Activated CD8-positive, alpha-beta memory T cell treated with anti-CD3 and anti-CD28 coated beads for 1 hour (primary cell): ENCODE measurements at places on chromosomes 12 and 14.

DNA sequence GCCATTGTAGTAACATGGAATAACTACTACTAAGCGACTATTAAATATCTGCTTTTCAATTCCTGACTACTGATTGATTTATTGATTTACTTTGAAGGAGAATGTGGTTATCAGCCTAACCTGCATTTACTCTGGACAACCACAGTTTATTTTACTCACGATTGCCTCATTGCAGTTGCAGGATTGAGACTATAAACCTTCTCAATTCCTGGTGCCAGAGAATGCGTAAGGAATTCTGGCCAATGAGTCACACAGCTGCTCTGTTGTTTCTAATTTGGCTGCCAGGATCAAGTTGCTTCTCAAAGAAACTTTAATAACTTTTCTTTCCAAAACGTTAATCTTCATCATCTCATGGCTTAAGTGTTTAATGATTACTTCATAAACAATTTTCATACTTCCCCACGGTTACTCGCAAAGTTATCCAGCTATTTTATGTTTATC lies 13.1 kb upstream of the TMTC1 start:
- no peak for DNase-seq

DNA sequence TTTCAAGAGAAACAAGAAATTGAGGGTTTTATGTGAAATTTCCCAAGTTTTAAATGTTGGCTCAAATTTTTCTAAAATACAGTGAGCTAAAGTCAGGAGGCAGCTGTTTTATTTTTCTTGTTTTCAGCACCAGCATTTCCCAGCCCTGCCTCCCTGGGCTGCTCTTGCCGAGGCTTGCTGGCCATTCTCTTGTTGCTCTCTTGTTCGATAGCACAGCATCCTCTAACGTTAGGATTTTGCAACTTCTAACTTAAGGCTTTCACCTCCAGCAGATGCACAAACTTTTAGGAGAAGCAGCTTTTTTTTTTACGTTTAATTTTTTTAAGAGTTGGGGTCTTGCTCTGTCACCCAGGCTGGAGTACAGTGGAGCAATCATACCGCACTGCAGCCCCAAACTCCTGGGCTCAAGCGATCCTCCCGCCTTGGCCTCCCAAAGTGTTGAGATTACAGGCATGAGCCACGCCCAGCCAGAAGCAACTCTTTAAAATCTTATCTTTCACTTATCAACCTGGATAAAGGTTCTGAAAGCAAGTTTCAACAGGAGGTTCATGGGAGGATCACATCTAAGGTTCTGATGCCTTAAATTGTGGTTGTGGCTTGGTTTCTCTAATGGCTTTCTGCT lies 40.2 kb downstream of the B4GALNT3 start:
- no peak for DNase-seq

- no peak for DNase-seq
Observed at GRCh38 chr12:2637371-2637770, 157.4 kb upstream of the FKBP4 start.

DNA sequence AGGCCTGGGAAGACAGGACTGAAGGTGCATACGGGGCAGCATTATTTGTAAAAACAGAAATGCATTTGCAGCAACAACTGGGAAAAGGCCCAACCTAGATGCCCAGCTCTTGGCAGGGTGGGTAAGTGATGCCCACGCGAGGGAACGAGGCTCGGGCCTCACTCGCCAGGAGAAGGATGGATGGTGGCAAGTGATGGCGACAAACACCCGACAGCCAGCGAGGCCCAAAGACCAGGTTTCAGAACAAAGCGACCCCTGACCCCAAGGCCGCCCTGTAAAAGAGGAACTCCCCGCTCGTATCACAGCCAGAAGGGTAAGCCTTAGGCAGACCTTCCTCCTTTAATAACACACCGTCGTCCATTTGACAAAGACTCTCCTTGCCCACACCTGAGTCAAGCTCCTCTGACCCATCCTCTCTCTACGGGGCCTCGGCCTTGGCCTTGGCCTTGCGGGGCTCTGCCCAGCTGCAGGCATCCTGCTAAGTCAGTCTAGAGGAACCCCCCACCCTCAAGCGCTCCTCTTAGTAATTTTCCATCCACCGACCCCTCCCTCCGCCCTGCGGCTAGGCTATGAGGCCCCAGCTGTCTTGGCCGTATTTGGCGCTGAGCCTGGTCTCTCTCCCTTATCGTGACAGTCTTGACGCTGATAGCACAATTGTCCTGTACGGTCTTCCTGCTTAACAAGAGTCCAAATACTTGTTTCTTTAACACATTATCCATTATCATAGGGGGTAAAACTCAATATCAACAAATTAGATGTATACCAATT lies 80.2 kb downstream of the NCOR2 start:
- DNase-seq, result no peak

DNA sequence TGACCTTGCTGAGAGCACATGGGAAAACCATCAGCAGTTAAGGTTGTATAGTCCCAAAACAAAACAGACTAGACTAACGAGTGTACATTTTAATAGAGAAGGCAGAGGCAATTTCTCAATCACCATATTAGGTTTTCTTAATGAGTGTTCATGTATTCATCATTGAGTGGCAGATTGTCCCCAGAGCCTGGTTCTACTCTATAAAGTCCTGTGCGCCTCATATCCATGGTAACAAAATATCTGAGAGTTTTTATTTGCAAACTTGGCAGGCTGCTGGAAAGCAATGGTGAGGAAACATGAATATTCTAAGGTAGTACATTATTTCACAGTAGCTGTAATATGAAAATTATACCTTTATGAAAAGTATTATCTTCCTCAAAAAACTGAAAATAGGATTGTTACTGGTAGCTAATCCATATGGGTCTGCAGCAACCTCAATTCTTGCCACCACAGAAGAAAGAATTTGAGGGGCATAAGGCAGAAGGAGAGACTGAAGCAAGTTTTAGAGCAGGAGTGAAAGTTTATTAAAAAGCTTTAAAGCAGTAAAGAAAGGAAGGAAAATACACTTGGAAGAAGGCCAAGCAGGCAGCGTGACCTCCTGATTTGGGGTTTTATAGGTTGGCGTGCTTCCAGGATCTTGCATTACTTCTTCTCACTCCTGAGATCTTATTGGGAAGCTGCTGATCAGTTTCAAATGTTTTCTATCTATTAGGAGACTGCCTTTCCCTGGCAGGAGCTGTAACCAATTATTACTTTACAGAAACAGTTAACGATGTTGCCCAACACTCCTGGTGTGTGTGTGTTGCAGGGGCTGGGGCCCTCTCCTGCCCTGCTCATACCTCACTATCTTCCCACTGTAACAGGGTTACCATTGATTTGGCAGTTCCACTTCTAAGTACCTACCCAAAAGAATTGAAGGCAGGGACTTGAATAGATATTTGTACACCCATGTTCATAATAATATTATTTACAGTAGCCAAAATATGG lies 154.0 kb upstream of the NUDT4 start:
- DNase-seq, result no peak

- no peak for DNase-seq
Observed at GRCh38 chr12:124605150-124605882, 37.9 kb upstream of the NCOR2 start.

- DNase-seq, result no peak
Observed at GRCh38 chr12:79374545-79374944, 316.2 kb downstream of the PAWR start.

- DNase-seq, result no peak
Observed at GRCh38 chr12:27982951-27983350, 10.4 kb upstream of the PTHLH start.

- DNase-seq, result no peak
Observed at GRCh38 chr14:22296722-22297121, 292.3 kb downstream of the DAD1 start.

- DNase-seq, result no peak
Observed at GRCh38 chr12:96261557-96261956, 67.4 kb downstream of the ELK3 start.

- no peak for DNase-seq
Observed at GRCh38 chr12:26572137-26572536, 260.9 kb downstream of the ITPR2 start.

DNA sequence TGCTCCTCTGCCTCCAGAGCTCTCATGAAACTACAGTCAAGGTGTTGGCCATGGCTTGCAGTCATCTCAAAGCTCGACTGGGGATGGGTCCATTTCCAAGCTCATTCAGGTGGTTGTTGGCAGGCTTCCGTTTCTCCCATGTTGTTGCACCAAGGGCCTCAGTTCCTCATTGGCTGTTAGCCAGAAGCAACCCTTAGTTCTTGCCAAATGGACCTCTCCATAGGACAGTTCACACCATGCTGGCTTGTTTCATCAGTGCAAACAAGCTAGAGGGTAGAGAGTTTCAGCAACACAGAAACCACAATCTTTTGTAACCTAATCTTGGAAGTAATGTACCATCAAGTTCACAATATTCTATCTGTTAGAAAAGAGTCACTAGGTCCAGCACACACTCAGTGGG lies 22.7 kb upstream of the PPM1A start:
- DNase-seq, result no peak

- DNase-seq, result no peak
Observed at GRCh38 chr14:71536927-71537772, 395.1 kb upstream of the RGS6 start.

GRCh38 chr14:38788060-38788459 lies 315.0 kb downstream of the SEC23A start:
- DNase-seq, result no peak

- DNase-seq, result no peak
Observed at GRCh38 chr14:35470755-35471154, 63.2 kb upstream of the INSM2 start.

- no peak for DNase-seq
Observed at GRCh38 chr14:60166142-60166541, 944 bp upstream of the DHRS7 start.

- DNase-seq, result no peak
Observed at GRCh38 chr12:110249716-110250225, 31.3 kb upstream of the ATP2A2 start.

DNA sequence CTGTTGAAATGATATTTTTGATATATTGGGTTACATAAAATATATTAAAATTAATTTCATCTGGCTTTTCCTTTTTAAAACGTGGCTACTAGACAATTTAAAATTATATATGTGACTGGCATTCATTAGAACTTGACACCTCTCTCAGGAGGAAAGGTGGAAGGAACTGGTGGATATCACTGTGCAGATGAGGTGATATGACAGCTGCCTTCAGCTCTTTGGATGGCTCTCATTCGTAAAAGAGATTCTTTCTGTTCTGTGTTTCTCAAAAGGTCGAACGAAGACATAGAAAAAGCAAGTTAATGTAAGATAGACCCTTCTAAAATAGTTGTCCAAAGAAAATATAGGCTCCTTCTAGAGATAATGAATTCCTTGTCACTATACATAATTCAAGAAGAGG lies 36.6 kb downstream of the CRADD start:
- DNase-seq, result no peak

GRCh38 chr14:67151082-67151666 lies 38.1 kb upstream of the GARIN2 start:
- no peak for DNase-seq

DNA sequence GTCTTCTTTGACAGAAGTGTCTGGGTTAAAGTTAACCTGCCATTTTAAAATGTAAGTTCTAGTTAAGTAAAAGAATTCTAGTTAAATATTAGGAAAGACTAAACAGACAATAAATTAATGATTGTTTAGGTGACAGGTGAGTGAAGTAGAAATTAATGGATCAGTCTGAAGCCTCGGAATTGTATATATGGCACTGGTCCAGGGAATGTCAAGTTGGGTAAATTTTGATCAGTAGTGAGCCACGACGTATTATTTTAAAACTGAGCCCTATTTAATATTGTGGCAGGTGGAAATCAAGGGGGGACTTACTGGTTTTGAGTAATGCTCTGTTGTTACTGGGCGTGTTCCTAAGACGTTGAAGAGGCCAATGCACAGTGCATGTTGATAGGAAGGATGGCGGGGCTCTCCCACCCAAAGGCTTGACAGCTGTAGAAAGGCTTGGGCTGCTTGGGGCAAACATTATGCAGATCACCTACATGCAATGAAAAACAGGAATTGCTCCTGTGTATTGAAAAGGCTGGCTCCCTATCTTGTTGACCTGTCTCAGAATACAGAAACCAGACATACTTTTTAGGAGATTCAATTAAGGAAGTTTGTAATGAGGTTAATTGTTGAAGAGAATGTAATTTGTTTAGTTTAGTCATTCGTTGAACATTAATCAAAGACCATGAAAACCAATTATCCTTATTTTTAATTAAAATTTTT lies 5.9 kb upstream of the PPFIBP1 start:
- no peak for DNase-seq

- no peak for DNase-seq
Observed at GRCh38 chr12:53754188-53754585, 2.4 kb upstream of the CISTR start.

DNA sequence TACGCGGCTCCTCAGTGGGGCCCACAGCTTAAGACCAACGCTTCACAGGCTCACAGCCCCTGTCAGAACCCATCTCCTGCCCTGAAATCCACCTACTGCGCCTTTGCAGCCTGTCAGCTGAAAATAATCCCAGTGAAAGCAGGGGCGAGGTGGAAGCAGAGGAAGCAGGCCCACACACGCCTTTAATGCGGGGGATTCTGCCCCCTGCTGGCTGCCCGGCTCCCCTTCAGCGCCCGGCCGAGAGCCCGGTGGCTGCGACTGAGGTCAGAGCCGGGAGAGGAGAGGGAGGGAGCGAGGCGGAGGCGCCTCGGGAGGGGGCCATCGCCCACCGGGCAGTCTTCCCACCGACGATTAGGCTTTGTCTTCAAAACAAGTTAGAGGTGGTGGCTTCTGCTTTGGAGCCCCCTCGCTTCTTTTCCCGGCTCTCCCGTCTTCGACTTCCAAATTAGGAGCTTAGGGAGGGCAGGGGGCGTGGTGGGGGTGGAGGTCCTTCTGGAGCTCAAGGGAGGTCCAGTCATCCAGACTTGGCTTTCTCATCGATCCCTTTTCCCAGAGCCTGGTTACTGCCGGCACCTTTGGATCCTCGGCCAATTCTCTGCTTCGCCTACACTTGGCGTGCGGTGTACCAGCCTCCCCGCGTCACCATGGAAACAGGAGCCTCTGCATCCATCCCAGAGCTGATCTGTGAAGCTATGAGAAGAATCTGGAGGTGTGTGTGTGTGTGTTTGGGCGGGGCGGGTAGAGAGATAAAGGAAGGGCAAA lies 25.2 kb upstream of the RND1 start:
- peak; percentile 34 for DNase-seq

GRCh38 chr12:23699031-23699430 lies 250.4 kb downstream of the SOX5 start:
- no peak for DNase-seq

- no peak for DNase-seq
Observed at GRCh38 chr14:23062002-23062401, 4.7 kb upstream of the CDH24 start.

GRCh38 chr12:110957652-110958051 lies 37.3 kb upstream of the MYL2 start:
- DNase-seq, result no peak

DNA sequence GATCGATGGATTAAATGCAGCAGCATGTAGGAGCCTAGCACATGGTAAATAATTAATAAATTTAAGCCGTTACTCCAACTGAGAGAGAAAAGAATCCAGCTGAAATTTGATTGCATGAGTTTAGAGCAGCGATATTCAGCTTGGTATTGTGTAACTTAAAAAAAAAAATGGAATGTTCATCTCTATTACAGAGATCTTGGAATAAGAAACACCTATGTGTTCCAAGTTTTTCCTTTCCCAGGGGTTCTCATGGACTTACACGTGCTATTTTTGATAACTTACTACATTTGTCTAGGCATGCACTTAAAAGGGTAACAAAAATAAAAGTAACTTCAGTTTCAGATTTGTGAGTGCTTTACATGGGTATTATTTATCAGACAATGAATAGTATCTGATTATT lies 122.8 kb downstream of the RASSF9 start:
- DNase-seq, result no peak
